Esophagus mucosa (tissue), 1 donor: ENCODE measurements at places on chromosomes 12 and 14. TPM values are rescaled to one million over a fixed set of nuclear protein-coding genes. Genes with fewer than 3 reads are reported as not detected.

DNA sequence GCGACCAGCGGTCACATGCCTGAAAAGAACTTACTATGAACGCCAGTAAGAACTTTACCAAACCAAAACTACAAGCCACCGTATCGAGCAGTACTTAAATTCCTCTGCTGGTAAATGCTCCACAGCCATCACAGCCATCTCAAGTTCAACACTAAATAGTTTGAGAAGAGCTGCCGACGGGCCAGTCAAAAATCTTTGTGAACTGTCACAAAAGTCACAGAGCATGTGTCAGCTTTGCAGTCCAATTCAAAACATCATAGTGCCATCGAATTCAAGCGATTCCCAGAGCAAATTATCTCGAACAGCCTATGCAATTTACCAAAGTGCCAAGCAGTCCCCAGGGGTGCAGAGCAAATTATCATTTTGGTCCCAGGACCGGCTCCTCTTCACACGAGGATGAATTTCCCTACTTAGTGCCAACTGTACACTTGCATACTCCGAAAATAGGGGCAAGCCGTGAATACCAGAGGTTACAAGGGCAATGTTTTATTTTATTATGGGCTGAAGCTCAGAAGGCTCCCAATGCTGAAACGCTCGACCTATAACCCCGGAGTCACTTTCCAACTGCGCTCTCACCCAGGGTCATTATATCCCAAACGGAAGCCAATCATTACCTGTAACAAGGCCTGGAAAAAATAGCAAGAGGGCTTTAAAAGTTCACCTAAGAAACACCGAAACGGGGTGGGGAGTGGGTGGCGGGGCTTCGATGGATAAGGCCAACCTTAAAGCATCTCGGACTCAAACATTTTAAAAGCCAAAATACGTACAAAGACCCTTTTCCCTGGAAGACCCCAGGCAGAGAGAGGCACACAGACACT, 1.1 kb downstream of the LRP6 start:
- no peak for ATAC-seq

Gene CMA1
- total RNA-seq: 0.64 TPM

DNA sequence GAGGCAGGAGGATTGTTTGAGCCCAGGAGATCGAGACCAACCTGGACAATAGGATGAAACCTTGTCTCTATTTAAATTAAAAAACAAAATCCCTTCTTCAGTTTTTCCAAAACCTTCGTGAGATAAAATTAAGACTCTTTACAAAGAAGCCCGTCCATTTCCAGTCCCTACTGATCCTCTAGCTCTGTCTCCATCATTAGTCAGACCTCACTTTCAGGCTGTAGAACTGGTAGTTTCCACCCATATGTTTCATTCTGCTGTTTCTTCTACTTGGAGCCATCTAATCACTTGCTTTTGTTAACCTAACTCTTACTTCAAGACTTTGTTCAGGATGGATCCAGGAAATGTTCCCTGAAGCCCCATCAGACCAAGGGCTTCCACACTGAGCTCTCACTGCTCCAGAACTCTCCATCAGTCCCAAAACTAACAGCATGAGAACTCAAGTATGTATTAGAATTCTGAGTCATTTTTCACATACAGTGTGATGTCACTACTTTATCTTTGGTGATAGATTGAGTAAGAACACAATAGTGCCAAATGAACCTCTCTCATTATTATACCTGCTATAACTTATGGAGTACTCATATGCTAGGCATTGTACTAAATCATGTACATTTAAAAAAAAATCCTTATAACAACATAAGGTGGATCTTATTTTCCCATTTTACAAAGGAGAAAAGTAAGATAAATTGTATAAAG, 90.8 kb downstream of the PRICKLE1 start:
- ATAC-seq: no peak

Gene KRT6C
- 2,886 TPM for total RNA-seq

DNA sequence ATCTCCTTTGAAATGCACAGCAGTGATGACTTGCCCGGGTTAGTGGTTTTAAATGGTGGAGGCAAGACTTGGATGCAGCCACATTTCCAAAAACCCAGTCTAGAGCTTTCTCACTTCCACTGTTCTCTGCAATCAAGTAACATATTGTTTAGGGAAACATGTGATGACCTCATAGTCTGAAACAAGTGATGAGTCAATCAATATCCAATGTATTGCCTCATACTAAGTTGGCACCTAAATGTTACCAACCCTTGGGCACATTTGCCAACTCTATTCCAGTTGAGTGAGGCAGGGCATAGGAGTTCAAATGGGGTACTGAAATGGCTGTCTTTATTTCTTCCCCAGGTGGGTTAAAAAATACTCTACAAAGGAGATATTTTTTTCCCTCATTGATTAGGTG, 1105.4 kb downstream of the VRK1 start:
- ATAC-seq: peak; percentile 68

Gene ANAPC5
- 68.2 TPM for total RNA-seq

- no peak for ATAC-seq
Measured at GRCh38 chr12:116333402-116333801, 55.9 kb upstream of the MED13L start.

Gene EGLN3
- total RNA-seq: 33.8 TPM

DNA sequence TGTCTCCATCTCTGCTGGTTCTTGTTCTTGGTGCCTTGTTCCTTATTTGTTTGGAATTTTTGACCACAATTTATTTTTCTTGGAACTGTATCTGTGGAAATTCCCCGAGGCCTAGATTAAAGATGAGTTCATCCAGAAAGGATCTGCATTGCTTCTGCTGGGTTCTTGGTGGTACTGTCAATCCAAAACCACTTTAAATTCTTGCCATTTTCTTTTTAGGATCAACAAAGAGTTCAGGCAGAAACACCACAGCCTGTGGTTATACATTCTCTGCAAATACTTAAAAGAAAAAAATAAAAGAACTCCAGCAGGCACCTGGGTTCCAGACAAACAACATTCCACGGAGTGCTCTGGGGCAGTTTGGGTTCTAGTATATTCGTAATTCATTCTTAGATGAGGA, 6.0 kb upstream of the VAMP1 start:
- no peak for ATAC-seq

Gene CLEC14A
- total RNA-seq: 4.1 TPM

- ATAC-seq: peak; percentile 73
Measured at GRCh38 chr12:113467502-113468364, 3.9 kb downstream of the LHX5 start.
